ENCODE measurements at places on chromosomes 5 and 9.

DNA sequence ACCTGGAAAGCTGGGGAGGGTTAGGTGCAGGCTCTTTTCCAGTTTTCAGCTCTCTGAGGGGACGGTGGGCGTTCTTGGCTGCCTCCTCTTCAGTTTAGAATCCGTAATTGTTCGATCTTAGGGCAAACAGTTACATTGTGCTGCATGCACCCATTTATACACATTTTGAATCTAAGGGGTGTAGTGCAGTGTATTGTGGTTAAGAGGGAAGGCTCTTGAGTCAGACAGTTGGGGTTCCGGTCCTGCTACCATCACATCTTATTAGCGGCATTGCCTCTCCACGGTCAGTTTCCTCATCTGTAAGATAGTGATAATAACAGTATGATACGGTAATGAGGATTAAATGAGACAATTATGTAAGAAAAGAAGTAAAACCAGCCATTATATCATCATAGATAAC, 625 bp downstream of the EXOSC2 start:
- DNase-seq: no peak

- no peak for DNase-seq
These were observed 35.9 kb upstream of the FBP1 start for GRCh38 chr9:94675008-94675881.

- no peak for DNase-seq
These were observed 190.2 kb downstream of the CACNA1B start for GRCh38 chr9:138067613-138068367.

DNA sequence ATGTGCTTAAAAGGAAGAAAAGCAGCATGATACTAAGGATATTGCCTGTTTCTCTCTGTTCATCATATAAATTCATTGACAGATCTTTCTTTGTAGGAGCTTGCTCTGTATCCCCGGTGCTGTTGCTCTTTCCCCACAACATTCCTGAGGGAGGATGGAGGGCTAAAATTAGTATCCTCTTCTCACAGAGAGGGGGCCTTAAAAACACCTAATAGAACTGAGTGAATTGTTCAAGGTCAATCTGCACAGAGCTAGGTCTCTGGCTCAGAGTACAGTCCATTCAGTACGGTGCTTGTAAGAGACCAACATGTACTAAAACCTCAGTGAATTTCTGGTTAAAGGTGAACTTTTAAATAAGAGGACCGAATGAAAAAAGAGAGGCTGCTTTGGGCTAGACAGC, 88.7 kb downstream of the PALM2AKAP2 start:
- no peak for DNase-seq

- no peak for DNase-seq
These were observed 374.2 kb upstream of the TYRP1 start for GRCh38 chr9:12318732-12319685.

- no peak for DNase-seq
These were observed 166.8 kb downstream of the NNT start for GRCh38 chr5:43769571-43770355.

- DNase-seq: no peak
These were observed 37.3 kb upstream of the UBE2D2 start for GRCh38 chr5:139523635-139524445.

- DNase-seq: no peak
These were observed 9.4 kb upstream of the FGFR4 start for GRCh38 chr5:177077335-177077734.

DNA sequence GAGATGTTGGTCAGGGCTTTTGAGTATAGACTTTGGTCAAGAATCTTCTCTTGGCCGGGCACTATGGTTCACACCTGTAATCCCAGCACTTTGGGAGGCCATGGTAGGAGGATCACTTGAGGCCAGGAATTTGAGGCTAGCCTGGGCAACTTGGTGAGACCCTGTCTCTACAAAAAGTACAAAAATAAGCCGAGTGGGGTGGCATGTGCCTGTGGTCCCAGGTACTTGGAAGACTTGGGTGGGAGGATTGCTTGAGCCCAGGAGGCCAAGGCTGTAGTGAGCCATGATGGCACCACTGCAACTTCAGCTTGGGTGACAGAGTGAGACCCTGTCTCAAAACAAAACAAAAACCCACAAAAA, 57.5 kb downstream of the ACER2 start:
- DNase-seq: no peak

Measured in stimulated activated CD8-positive, alpha-beta memory T cell treated with anti-CD3 and anti-CD28 coated beads, Interleukin-7, amount 100 ng/mL, for 4 hours (primary cell).